ENCODE measurements at places on chromosomes 13 and 19. TPM values are rescaled to one million over a fixed set of nuclear protein-coding genes. Genes with fewer than 3 reads are reported as not detected.

The TRPC4 gene
- 0.24 TPM for total RNA-seq

The FFAR2 gene
- total RNA-seq, result 1.2 TPM

The ZNF382 gene
- 1.5 TPM for total RNA-seq

The ADAMTS10 gene
- 8.9 TPM for total RNA-seq
